ENCODE measurements at places on chromosomes 1 and 21.

DNA sequence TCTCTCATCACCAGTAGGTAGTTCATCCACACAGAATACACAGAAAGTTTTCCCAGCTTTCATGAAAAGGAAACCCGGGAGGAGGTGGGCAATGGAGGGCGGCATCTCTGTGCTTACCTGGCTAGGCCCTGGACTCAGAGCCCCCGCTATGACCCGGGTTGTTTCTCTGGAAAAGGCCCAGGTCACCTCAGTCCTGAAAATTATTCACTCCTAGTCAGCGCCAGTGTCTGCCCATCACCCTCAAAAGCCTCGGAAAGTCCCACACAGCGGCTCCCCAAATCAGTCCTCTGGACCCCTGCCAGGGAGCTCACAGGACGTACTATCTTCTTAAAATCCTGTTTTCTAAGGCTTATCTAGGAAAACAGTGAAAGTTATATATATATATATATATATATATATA, 51.2 kb downstream of the TCP10L start:
- DNase-seq = no peak

GRCh38 chr1:26072305-26072704, 4.9 kb upstream of the TRIM63 start:
- no peak for DNase-seq

DNA sequence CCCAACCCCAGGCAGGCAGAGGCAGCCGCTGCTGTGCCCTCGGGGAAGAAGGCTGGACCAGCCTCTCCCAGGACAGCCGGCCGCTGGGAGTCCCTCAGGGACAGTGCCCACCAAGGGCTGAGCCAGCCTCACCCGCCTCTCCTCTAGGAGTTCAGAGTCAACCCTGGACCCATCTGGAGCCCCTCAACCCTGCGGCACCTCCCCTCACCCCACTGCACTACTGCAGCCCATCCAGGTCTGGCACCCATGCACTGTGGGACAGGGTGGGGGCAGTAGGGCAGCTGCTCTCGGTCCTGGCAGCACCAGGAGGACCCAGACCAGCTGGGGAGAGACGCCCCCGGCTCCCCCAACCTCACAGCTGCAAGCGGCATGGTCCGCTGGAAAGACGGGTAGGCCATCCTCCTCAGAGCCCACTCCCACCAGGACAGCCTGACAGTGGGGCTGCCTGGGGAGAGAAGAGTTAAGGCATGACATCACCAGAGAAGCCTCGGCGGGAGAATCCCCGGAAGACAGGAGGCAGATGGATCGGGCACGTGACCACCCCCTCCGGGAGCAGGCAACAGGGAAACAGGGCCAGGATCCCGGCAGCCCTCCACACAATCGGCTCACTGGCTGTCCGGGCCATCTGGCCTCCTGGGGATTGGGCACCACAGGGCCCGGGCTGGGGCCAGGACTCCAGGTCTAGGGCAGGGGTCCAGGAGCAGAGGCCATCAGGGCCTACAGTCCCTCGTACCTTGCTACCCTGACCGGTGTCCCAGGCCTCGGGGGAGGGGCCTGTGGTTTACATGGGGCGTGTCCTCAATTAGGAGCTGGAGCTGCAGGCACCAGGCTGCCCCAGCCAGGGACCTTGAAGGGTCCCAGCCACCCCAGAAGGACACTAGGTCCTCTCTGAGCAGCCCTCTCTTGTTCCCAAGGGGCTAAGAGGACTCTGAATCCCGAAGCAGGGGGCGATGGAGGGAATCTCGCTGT, 3.1 kb downstream of the ACAP3 start:
- DNase-seq = no peak

DNA sequence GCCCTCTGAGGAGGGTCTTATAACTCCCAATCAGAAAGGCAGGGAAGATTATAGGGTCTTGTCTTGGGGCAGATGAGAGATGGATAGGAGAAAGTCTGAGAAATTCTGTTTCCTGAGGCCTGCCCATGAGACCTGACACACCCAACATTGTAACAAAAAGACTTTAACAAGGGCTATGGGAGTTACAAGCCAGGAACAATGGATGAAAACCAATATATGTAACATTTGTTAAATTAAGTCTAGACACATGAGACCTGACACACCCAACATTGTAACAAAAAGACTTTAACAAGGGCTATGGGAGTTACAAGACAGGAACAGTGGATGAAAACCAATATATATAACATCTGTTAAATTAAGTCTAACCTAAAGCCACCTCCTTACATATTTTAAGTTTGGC, 21.8 kb downstream of the NRDC start:
- DNase-seq = no peak

GRCh38 chr21:35606146-35606545, 454.2 kb downstream of the SETD4 start:
- no peak for DNase-seq

- no peak for DNase-seq
These were observed 2.2 kb upstream of the SSBP3 start for GRCh38 chr1:54408147-54409066.

DNA sequence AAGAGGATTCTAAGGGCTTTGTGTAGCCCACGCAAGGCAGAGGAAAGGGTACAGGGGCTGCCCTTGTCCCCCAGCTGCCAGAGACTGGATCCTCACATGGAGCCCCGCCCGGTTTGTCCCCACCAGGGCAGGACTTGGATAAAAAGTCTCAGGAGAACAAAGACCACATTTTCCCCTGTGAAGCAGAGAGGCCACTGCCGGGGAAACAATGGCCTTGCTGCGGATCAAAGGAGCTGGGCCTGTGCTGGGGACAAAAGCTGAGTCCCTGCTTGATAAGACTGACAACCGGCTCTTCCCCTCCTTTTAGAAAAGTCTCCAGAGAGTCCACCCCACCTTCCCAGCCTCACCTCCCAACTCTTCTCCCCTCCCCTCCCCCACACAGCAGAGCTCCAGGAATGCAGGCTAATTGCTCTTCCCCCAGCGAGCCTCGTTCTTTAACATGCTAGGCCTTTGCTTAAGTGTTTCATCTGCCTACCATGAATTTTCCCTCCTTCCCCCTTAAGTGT, 142.4 kb downstream of the PLPP3 start:
- no peak for DNase-seq

- DNase-seq = no peak
These were observed 327.5 kb upstream of the RUNX1 start for GRCh38 chr21:35376406-35377135.

DNA sequence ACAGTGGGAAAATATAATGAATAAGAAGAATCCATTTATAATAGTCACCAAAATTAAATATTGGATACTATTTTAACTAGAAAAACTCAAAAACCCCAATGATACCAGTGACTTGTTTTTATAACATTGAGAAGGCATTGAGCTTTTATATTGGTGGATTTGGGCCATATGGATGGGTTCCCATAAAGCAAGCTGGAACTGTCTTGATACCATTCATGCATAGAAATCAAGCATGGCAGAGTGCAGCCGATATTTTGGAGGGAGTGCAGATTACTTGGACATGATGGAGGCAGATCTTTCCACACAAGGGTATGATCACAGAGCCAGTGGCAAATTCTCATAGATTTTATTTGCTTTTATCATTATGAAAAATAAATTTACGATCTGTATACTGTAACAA, 3.8 kb upstream of the RWDD3 start:
- no peak for DNase-seq

DNA sequence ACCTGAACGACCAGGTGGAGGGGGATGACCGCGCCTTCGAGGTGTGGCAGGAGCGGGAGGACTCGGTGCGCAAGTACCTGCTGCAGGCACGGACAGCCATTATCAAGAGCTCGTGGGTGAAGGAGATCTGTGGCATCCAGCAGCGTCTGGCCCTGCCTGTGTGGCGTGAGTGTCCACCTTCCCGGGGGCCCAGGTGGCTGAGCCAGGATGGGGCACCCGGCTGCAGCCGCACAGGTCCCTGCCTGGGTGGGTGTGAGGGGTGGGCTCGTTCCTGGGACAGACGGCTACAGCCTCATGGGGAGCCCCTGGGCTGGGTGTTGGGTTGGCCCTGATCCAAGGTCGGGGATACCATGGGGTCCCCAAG, 65.2 kb downstream of the TRIM11 start:
- DNase-seq = no peak

GRCh38 chr1:214440219-214440965, 111.0 kb downstream of the PTPN14 start:
- DNase-seq = no peak

DNA sequence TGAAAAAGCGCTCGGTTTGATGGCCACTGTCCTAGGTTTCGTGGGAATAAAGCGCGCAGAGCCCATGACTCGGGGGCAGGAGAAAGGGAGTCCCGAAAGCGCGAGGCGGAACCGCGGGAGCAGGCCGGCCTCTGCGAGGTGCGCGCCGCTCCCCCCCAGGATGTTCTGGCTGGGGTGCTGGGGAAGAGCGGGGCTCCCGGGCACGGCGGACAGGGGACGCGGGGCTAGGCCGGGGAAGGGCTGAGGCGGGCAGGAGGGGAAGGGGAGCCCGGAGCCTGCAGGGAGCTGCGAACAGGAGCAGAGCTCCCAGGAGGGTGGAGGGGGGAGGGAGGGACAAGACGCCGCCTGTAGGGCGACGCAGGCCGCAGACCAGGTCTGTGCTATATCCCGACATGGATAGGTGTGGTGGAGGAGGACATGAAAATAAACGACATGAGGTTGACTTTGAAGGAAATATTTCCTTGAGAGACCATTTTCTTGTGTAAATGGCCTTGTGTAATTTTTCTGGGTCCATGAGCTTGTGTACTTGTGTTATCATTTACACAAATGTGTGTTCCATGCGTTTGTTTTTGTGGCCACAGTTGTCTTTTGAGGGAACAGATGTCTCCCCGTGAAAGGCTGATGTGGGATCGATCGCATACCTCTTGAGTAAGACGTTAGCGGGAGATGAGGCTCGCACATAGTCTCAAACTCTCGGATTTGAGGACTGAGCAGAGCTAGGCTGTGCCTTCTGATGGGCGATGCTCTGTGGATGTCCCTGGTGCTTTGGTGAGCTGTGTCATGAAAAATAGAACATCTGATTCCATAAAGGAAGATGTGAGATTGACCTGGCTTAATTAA, 1.3 kb downstream of the PCNT start:
- DNase-seq = no peak

- no peak for DNase-seq
These were observed 3.7 kb downstream of the RGSL1 start for GRCh38 chr1:182453631-182454030.

GRCh38 chr21:19420565-19420964, 1017.0 kb upstream of the TMPRSS15 start:
- DNase-seq = no peak

- no peak for DNase-seq
These were observed 430.6 kb downstream of the KIF26B start for GRCh38 chr1:245585252-245585959.

- DNase-seq = no peak
These were observed 16.2 kb downstream of the MRAP start for GRCh38 chr21:32314806-32315205.

DNA sequence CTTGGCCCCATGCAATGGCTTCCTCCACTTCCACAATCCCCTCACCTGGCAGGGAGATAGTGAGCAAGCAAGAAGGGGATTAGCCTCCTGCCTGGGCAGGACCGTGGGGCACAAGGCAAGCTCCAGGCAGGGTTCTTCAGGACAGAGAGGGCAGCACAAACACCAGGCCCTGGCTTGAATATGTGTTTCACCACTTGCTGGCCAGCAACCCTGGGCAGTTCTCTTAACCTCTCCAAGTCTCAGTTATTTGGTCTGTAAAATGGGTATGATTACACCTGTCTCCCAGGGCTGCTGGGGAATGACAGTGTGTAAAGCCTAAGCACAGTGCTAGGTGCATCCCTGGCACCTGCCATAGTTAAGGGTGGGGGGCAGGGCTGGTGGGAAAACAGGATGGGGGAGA, 31.9 kb downstream of the H3-3A start:
- no peak for DNase-seq

DNA sequence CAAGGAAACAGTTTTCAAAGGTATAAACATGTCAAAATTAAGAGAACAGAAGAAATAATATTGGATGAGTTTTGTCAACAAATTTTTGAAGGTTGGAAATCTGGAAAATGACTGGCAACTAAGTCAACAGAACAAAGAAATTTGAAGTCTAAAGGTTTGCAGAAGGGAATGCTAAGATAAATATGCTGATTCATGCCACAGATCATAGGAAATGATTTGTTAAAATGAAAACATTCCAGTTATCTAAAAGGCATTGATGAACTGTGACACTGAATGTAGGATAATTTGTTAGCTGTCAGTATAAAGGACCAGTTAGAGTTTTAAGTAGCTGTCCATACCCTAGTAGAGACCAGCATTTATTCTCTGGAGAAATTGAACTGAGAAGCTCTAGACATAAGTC, 157.9 kb upstream of the CHRM3 start:
- DNase-seq = no peak

- DNase-seq = no peak
These were observed 299.7 kb downstream of the OLFM3 start for GRCh38 chr1:101697072-101697471.

DNA sequence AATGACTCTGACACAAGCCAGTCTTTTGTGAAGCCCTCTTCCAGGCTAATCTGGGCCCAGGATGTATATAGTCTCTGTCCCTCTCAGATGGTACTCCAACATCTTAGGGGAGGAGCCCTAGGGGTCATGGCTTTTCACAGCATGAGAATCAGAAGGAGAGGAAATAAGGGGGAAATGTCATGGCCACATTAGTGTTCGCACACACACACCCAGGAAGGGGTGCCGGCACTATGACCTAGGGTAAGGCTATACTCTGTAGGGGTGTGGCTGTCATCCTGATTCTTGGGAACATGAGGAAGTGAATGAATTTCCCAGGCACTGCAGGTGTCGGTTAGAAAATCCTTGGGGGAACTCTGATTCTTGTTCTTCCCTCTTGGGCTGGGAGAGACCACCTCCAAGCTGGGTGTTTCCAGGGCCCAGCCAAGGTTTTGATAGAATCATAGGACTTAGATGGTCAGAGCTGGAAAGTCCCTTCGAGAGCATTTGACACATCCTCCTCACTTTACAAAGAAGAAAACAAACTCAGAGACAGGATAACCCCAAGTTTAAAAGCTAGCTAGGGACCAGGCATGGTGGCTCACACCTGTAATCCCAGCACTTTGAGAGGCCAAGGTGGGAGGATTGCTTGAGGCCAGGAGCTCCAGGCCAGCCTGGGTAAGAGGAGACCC, 22.0 kb downstream of the GFI1 start:
- no peak for DNase-seq

DNA sequence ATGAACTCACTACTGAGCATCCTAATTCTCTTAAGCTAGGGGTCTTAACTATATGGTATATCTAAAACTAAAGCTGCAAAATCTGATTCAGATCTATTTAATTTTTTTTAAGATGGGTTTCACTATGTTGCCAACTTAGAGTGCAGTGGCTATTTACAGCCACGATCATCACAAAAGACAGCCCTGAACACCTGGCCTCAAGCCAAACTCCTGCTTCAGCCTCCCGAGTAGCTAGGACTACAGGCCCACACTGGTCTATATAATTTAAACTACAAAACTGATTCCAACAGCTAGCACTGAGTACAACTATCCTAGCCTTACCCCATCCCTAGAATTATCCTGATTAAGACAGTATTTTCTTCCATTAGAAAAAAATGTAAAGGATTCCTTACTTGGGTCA, 37.1 kb downstream of the EIF4G3 start:
- no peak for DNase-seq

DNA sequence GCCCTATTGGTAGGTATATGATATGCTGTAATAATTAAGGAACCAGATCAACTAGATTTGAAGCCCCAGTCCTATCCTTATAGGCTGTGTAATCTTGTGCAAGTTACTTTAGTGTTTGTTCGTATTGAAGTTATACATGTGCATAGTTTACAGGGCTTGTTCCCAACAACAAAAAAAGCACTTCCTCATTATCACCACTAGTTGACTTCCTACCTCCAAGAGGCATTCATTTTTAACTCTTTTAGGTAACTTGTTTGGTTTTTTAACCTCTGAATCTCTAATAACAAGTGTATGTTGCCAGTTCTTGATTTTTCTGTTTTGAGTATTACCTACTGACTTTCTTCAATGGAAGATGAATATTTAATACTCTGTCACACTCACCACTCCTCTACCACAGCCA, 71.9 kb downstream of the ST3GAL3 start:
- no peak for DNase-seq
